AG04450 (cell line): ENCODE measurements at places on chromosomes 4 and X.

GRCh38 chr4:158991534-158992155 is 111.2 kb upstream of the RAPGEF2 start:
- no peak for DNase-seq

DNA sequence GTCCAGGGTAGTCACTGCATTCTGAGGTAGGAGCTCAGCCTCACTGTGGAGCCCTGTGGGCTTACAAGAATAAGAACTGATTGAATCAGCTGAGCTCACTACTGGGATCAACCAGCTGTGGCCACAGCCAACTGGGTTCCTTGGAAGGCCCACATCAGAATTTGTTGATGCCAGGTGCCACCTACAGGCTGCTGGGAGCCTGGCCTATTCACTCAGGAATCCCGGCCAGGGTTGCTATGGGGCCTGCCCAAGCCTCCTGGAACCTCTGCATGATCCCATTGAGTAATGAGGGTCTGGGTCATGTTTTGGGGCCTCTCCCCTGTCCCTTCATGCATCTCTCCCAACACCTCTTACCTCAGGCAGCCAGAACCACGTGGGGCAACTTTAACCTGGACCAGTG is 53.9 kb upstream of the KIAA1210 start:
- no peak for DNase-seq

DNA sequence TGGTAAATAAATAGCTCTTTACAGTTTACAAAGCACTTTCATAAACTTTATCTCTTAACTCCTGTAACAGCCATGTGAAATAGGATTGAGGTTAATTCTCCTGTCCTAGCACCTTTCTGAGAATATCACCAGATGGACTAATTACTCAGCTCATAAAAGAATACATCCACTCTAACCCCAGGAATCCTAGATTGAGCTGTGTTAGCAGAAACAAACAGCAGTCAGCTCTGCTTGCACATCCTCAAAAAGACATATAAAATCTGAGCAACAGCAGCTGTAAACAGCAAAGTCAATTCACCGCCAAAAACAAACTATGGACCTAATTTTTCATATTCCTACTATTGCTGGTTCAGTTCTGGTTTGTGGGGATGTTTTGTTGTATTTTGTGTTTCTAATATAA is 182.8 kb downstream of the QDPR start:
- no peak for DNase-seq

DNA sequence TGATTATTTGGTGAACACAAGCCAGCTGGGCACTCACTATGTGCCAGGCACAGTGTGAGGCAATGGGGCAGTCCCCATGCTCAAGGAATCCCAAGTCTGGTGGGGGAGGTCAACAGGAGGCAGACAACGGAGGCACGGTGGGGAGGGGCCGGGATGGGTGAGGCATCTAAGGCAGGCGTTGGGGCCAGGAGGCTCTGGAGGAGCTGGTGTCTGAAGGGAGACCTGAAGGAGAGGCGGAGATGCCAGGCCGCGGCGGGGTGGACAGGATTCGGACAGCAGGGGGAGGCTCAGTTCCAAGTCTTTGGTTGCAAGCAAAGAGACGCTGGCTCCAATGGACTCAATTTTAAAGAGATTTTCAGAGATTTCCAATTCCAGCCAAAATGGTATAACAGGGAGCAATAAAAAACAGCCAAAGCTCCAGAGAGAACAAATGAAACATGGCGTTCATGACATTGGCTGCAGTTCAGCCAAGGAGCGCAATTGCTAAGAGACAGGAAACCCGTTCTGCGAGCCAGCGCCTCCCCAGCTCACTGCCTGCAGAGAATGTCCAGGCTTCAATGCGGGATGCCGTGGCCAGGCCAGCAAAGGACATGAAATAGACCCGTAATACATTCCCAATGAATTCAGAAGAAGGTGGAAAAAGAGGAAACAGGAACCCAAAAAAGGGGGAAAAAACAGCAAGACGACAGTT is 105.2 kb upstream of the LRPAP1 start:
- no peak for DNase-seq

DNA sequence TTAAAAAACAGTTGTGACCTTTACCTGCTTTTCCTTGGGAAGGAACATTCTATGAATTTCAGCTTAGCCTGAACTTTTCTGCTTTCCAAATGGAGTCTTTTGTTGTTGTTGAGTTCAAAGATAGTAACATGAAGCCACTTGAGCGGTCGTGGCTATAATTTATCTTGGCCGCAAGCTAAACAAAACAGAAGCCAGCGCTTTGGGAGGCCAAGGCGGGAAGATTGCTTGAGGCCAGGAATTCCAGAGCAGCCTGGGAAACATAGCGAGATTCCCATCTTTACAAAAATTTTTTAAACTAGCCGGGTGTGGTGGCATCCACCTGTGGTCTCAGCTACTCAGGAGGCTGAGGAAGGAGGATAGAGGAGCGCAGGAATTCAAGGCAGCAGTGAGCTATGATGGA is 29.9 kb downstream of the TKTL1 start:
- no peak for DNase-seq

- no peak for DNase-seq
Observed at GRCh38 chr4:184136525-184136924, 81.1 kb downstream of the ENPP6 start.

DNA sequence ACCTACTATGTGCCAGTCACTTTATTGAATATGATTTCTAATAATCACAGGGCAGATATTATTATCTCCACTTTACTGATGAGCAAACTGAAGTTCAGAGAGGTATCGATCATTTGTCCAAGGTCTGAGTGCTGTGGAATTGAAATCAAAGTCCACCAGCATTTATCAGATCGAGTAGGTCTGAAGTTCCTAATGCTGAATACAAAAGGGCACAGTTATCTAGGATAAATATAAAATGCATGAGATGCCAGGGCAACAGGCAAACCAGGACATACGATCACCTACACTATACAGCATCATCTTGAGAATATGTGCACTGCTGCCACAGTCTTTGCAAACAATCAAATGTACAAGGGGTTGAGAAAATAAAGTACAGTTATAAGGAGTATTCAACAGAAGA is 57.2 kb upstream of the SH3RF1 start:
- DNase-seq = no peak
